ENCODE measurements at places on chromosomes 7 and 10. TPM values are rescaled to one million over a fixed set of nuclear protein-coding genes. Genes with fewer than 3 reads are reported as not detected.

The CPVL gene
- 43.8 TPM for total RNA-seq

The GPR85 gene
- total RNA-seq = 0.09 TPM

The ITPRID1 gene
- 1.4 TPM for total RNA-seq

The C10orf71 gene
- not detected for total RNA-seq

The DMBT1 gene
- 0.09 TPM for total RNA-seq

The CLRN3 gene
- not detected for total RNA-seq

The VGF gene
- 5.2 TPM for total RNA-seq

The PLXDC2 gene
- total RNA-seq = 31.7 TPM

Measured in WTC11 (cell line).